Fibroblast of pulmonary artery (primary cell): ENCODE measurements at places on chromosomes 6 and 20.

- no peak for DNase-seq
Measured at GRCh38 chr20:22473293-22473692, 111.1 kb downstream of the FOXA2 start.

GRCh38 chr20:13401596-13401995 lies 180.5 kb downstream of the ISM1 start:
- peak; percentile 22 for DNase-seq

GRCh38 chr20:43985608-43986316 lies 71.1 kb downstream of the TOX2 start:
- no peak for DNase-seq

- no peak for DNase-seq
Measured at GRCh38 chr6:49918787-49919186, 45.2 kb downstream of the DEFB114 start.

DNA sequence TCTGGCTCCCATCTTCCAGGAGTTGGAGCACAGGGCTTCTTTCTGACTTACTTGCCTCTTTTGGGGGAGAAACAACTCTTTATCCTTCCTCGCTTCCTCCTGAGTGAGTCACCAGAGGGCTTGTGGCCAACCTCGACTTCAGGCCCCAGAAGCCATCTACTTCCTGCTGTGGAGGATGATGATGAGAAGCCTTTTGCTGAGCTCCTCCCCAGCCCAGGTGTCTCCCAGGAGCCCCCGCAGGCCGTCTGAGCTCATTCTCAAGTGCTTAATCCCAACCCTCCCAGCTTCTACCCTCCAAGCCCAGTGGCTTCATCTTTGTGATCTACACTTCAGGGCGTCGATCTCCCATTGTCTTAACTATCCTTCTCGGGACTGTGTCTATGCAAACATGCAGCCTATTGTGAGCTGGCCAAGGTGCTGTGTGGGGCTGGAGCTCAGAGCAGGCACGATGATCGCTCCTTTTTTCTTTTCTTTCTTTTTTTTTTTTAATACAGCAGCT lies 27.9 kb downstream of the SDCBP2 start:
- DNase-seq = peak; percentile 69

DNA sequence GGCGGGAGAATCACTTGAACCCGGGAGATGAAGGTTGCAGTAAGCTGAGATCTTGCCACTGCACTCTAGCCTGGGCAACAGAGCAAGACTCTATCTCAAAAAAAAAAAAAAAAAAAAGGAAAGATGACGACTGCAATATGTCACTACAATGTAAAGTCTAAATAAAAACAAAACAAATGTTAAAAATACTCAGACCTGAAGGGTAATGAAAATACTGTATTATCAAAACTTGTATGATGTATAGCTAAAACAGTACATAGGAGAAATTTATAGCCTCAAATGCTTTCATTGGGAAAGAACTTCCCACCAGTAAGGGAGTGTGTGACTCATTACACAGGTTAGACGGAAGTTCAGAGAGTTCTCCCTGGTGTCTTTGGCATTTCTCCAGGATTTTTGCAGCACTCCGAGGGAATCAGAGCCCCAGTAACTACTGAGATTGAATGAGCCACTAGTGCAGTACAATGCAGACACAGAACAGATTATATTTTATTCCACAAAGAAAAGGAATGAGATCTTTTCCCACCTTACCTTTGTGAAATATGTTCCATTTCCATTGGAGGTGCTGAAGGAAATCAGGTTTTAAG lies 12.5 kb upstream of the RALGAPB start:
- peak; percentile 94 for DNase-seq

GRCh38 chr6:82681119-82681714 lies 317.6 kb downstream of the TPBG start:
- no peak for DNase-seq

DNA sequence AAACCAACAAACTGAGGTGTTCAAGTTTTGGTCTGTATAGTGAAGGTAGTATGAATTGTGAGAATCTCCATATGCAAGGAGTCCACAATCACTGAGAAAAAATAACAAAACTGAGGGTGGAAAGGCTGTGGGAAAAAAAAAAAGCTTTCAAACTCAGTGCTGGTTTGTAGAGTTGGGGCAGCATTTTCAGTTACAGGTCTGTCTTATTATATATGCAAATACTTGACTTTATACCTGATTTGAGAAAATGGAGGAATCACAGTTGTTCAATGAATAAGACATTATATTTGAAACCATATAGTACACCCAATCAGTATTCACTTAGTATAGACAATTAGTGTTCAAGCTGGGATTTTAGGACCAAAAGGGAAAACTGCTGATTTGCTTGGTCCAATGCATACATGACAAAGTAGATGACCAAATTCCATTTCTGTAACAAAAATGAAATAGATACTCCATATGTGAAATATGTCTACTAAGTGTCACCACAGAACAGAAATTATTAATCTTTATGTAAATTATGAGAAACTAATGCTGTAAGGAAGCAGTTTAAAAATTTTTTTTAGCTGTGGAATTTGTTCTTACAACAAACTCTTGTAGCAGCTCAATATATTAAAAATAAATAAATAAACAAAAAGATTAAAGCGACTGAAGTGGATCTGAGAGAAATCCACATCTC lies 187.7 kb downstream of the ASCC3 start:
- DNase-seq = no peak

- no peak for DNase-seq
Measured at GRCh38 chr6:67094431-67094946, 1387.5 kb upstream of the EYS start.

DNA sequence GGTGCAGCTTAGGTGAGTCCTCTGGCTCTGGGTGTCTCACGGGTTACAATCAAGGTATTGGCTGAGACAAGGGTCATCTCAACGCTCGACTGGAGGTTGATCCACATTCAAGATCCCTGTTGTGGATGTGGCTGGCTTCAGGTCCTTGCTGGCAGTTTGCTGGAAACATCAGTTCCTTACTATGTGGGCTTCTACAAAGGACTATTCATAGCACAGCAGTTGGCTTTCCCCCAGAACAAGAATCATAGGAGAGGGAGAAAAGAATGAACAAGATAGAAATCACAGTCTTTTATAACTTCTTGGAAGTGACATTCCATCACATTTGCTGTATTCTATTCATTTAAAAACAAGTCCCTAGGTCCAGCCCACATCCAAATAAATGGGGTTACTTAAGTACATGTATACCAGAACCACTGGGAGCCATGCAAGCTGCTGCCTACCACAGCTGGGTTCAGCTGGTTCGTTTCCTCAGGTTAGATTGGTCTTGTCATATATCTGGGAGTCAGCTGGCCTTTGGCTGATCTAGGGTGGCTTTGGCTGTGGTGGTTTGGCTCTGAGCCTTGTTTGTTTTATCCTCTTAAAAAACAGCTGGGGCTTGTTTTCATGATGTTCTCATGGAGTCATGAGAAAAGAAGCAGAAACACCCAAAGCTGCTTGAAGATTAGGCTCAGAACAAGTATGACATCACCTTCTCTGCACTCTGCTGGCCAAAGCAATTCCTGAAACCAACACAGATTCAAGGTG lies 433.2 kb upstream of the SPTLC3 start:
- no peak for DNase-seq

GRCh38 chr20:37882961-37883712 lies 19.8 kb upstream of the VSTM2L start:
- DNase-seq = no peak

DNA sequence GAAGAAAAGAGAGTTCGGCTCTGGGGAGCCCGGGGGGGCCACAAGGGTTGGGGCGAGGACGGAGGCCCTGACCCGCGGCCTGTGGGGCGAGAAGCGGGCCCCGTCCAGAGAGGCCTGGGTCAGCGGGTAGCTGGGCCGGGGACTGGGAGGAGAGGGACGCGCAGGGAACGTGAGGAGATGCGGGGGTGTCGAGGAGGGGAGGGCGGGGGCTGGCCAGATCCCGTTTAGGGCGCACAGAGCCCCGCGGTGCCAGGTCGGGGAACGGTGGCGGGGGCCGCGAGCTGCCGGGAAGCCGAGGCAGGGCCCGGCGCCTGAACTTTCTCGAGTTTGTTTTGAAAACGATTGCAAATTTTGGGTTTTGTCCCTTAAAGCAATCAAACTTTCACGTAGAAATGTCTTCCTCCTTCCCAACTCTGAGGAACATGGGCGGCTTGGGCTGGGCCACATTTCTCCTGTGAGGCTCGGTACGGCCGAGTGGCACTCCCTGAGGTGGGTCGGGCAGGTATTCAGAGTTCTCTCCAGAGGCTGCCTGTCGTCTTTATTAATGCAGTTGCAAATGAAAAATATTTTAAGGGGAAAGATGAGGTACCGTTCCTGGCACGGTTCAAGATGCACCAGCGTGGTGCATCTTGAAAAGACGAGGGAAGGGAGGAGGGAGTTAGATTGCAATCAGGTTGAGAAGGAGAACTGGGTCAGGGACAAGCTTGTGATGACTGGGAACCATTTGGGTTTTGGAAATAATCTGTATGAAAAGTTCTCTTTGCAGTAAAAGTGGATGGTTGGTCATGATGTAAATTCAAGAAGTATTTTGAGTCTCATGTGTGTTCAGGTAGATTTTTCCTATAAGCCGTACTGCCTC lies 972 bp downstream of the RNF8 start:
- DNase-seq = no peak

- DNase-seq = no peak
Measured at GRCh38 chr20:40811004-40811403, 122.0 kb upstream of the MAFB start.

GRCh38 chr20:44357555-44358125 lies 2.1 kb downstream of the HNF4A start:
- DNase-seq = peak; percentile 37

GRCh38 chr20:24703284-24703610 lies 233.8 kb downstream of the SYNDIG1 start:
- no peak for DNase-seq
